NCI-H1694 treated with DMSO at 0.1 percent for 48 hours (cell line): ENCODE measurements at places on chromosomes 6 and 20.

DNA sequence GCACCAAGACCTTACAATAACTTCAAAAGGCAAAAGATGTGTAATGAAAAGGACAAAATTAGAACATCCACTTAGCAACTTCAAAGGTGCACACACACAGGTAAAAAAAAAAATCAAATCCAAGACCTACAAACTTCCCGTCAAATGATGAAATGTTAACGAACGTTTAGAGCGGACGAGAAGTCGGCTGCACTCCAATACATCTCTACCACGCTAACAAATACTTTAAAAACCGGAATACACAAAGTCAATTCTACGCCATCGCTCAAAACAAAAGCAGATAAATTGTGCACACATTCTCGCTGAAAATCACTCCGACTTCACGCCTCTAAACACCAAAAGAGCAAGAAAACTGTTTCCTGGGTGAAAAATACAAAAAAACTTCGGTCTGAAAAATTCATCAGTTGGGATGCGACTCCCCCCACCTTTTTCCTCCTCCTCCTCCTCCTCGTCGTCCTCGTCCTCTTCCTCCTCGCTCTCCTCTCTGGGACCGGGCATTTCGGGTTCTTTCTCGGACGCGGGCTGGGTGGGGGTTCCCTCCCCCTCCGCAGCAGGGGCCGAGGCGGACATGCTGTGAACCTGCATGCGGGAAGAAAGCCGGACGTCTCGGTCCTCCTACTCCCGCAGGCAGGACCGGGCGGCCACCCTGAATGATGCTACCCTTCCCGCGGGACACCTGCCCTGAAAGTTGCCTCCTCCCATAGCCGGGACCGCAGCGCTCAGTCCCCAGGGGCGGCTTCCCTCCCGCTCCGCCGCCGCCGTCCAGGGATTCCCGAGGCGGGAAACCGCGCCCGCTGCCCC is 712 bp downstream of the DEK start:
- no peak for DNase-seq

GRCh38 chr6:16319813-16320532 is 81.6 kb downstream of the GMPR start:
- DNase-seq: peak; percentile 88

DNA sequence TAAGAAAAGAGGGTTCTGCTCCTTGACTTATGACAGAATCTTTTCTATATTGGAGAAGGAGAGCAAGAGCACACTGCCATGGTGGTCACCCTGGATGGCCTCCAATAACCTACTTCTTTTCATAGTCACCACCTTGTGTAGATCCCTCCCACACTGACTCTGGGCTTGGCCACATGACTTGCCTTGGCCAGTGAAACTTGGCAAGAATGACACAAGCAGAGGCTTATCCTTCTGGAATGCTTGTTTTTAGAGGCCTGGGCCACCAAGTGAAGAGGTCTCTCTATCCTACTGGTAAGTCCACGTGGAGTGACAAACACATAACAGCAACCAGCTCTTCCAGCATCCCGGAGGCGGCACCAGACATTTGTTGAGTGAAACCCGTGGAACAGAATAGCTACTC is 349.4 kb upstream of the JARID2 start:
- DNase-seq: no peak

GRCh38 chr6:37624606-37625574 is 72.8 kb downstream of the MDGA1 start:
- DNase-seq: peak; percentile 21

DNA sequence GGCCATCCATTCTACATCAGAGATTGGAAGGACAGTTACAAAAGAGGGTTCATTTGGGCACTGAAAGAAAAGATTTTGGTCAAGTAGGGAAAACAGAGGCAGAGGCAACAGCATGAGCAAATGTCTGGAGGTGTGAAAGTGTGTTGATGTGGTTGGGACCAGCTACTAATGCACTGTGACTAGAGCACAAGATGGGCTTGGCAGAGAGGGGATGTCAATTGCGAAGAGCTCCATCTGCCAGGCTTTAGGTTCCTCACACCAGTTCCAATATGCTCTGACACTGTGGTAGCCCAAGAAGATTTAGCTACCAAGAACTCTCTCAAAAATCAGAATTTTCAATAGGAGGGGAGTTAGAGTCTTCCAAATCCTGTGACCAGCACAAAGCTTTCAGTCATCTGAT is 42.1 kb downstream of the TRAF3IP2 start:
- peak; percentile 76 for DNase-seq

DNA sequence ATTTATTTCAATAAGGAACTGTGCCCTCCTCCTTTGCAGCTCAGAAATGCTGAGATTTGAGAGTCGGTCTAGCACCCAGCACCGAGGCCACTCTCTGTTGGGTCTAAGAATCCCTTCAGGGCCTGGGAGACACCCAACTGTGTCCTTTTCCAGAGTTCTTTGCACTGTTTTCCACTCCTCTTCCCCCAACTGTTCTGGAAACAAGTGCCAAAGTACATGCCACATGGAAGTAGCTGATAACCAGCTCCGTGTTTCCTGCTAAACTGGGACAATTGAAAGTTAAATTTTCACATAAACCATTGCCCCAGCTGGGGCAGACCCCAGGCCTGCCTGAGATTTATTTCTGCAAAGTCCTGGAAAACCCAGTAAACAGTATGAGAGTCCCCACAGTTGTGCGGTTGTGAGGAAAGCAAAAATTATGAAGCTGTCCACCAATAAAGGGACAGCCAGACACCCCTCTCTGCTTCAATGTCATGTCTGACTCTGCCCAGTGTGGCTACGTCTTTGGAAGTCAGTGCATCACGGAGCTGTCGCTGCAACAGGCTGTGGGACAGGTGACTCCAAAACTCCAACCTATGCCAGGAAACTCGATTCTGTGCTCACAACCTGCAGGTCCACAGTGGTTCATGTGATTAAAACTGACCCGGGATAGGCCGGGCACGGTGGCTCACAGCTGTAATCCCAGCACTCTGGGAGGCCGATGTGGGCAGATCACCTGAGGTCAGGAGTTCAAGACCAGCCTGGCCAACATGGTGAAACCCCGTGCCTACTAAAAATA is 178.0 kb upstream of the AFDN start:
- DNase-seq: no peak

GRCh38 chr20:34403063-34403827 is 40.2 kb downstream of the ITCH start:
- no peak for DNase-seq

- no peak for DNase-seq
Measured at GRCh38 chr20:57480444-57481160, 44.3 kb downstream of the CTCFL start.

DNA sequence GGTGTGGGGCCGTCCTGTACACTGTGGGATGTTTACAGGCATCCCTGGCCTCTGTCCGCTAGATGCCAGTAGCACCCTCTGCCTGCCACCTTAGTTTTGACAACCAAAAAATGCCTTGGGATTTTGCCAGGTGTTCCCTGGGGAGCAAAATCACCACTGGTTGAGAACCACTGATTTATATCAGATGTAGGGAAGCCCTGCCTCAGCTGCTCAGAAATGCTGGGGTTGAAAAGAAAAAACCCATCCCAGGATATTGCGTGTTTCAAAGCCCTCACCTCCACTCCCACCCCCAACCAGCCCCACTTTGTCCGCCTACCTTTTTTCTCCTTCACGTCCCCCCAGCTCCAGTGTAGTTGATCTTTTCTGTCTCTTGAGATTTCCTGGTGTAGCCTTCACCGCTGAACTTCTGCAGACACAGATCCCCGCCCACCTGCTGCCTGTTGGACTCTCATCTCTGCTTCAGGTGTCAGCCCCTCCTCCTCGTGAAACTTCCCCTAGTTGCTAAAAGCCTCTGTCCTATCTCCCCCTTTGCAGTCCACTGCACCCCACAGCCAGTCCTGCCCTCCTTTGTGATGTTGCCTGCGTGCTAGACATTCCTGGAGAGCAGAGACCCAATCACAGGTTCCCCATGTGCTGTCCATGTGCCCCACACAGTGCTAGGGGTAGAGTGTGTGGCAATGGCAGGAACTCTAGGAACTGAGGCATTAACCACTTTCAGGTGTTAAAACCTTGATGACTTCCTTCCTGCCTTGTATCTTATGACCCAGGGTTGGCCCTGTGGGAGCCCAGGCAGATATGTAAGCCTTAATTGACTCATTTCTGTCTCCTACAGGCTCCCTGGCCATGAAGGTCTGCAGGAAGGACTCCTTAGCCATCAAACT is 98.9 kb downstream of the TBC1D7 start:
- no peak for DNase-seq

- no peak for DNase-seq
Measured at GRCh38 chr20:61797200-61797599, 268.5 kb downstream of the TAF4 start.

GRCh38 chr20:23407781-23408464 is 13.4 kb downstream of the NAPB start:
- DNase-seq: no peak

GRCh38 chr6:146433881-146434731 is 109.5 kb upstream of the RAB32 start:
- DNase-seq: no peak

- no peak for DNase-seq
Measured at GRCh38 chr6:129130959-129131681, 248.2 kb downstream of the LAMA2 start.

DNA sequence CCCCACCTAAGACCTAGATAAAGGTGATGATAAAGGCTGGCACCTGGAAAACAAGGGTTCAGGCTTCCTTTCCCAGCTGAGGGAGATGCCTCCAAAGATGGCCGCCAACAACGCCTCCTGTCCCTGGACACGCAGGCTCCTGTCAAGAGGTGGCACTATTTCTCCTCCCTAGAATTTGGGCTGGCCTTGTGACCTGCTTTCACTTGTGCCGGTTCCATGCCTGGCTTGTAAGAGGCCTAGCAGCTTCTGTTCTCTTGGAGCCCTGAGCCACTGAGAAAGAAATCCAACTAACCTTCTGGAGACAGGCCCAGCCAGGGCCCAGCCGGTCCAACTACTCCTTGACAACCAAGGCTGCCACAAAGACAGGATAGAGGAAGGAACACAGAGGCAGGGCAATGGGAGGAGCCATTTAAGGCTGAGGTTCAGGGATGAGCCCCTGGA is 60.2 kb upstream of the RALY start:
- DNase-seq: no peak

- DNase-seq: no peak
Measured at GRCh38 chr20:40489886-40490285, 199.2 kb downstream of the MAFB start.

- DNase-seq: peak; percentile 14
Measured at GRCh38 chr6:24064106-24064505, 61.9 kb upstream of the NRSN1 start.

DNA sequence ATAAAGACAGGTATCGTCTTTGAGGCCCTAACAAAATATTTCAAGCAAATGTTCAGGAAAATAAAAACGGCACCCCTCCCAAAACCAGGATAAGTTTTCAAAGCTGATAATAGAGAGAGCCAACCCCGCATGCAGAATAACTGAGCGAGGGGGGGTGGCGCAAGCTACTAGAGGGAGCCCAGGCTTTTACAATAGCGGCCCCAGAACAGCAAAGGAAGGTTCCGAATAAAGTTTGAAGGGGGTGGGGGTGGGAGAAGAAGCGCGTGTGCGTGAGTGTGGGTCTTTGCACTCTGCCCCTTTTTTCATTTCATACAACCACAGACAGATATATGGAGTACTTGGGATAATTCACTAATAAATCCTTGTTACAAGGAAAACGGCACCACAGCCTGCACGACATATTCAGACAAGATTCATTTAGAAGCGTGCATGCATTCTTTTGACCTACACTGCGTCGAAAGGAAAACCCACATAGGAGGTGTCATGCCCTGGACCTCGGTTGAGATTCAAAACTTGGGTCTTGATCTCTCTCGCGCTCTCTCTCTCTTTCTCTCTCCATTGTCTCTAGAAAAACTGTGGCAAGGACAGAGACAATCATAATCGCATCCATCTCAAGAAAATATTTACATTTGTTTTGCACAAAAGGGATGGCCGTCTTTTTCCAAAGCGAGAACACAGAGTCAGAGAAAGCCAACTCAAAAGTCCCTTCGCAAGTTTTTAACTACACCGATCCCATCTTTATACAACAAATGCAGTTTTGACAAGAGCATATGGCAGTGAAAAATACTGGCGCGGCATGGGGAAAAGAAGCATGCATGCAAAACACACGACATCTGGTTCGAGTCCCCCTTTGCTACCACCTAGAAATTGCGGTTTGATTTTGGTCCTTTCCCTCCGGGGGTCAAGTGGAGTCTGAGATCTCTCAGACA is 1.6 kb downstream of the OLIG3 start:
- no peak for DNase-seq

DNA sequence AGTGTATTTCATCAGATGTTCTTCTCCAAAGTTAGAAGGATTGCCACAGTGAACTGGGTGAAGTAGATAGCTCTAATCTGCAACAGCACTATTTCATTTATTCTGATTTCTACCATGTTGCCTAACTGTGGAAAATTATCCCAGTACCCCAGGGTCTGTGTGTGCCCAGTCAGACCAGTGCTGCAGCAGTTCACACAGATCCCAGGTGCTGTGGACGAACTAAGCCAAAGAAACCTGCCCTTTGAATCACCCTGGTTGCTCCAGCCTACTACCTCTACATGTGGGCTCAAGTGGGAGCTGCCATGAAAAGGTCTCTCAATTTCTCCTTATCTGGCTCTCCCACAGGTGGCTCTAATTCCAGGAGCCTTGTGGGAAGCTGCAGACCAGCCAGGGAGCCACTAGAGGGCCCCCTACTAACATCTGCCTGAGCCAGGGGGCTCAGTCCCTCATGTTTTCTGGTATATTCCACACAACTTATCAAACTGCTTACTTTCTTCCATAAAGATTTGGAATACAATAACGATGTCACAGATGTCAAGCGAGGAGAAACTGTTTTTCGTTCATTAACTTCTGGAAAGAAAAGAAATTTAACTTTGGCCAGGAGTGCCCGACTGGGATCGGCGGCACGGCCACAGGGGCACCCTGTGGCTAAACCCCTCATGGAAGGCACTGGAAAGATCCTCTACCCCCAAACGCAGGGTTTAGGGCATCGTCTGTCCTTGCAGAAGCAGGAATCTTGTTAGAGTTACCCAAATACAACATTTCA is 31.6 kb upstream of the LY86 start:
- peak; percentile 91 for DNase-seq

DNA sequence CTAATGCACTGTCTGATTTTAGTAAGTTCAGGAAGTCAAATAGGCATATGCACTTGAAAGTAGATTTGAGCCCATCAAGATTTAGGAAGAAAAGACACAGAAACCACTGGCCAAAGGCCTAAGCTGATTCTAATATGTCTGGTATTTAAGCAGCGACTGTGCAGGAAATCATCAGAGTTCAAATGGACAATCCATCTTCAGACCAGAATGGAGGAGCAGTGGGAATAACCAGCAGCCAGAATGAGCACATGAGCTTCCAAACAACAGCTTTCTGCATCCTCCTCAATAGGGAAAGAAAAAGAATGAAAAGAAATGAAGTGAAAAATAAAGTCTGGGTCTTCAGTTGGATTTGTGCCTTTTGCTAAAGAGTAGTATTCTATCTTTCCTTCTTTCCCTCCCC is 50.6 kb downstream of the SOD2 start:
- DNase-seq: no peak

GRCh38 chr6:110331816-110332215 is 26.3 kb downstream of the METTL24 start:
- DNase-seq: peak; percentile 86

- no peak for DNase-seq
Measured at GRCh38 chr6:1285556-1285955, 26.3 kb upstream of the FOXQ1 start.
